ENCODE measurements at places on chromosomes 12 and 14.

- peak; percentile 56 for DNase-seq
These were observed 9.0 kb downstream of the ACTN1 start for GRCh38 chr14:68970038-68970612.

- no peak for DNase-seq
These were observed 4.3 kb downstream of the GAPDH start for GRCh38 chr12:6538420-6539313.

- DNase-seq: no peak
These were observed 31.7 kb downstream of the AACS start for GRCh38 chr12:125096894-125097293.

DNA sequence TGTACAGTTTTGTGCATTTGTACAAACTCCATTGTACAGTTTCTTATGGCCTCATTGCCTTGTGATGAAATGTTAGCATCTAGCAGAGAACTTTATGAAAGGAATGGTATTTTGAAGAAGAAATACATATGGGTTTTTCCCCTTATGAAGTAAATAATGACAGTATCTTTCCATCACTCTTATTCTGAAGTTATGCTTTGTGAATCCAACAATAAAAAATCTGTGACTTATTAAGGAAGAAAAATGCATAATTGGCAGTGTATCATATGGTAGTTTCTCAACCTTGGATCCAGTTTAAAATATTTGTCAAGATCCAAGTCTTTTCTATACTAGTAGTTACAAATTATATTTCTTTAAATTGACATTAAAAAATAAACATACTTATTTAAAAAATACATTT, 859.1 kb upstream of the FLRT2 start:
- DNase-seq: no peak

- peak; percentile 12 for DNase-seq
These were observed 43.4 kb upstream of the NR2C1 start for GRCh38 chr12:95116773-95117172.

DNA sequence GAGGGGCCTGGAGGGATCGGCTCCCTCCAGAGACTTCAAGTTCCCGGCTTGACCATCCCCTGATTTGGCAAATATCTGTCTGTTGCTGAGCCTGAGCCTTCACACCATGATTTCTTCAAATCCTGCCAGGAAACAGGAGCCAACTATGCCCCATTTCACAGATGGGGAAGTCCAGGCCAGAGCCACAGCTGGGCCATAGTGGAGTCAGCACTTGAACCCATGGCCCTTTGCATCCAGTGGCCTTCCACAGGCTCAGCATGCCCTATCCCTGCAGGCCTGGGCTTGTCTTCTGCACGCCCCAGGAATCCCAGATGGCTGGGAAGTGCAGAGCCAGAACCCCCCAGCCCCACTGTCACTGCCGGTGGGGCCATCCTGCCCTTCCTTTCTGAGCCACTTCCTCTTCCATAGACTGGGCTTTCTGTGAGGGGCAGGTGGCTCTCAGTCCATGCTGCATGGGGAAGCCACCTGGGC, 44.9 kb downstream of the CYP46A1 start:
- no peak for DNase-seq

DNA sequence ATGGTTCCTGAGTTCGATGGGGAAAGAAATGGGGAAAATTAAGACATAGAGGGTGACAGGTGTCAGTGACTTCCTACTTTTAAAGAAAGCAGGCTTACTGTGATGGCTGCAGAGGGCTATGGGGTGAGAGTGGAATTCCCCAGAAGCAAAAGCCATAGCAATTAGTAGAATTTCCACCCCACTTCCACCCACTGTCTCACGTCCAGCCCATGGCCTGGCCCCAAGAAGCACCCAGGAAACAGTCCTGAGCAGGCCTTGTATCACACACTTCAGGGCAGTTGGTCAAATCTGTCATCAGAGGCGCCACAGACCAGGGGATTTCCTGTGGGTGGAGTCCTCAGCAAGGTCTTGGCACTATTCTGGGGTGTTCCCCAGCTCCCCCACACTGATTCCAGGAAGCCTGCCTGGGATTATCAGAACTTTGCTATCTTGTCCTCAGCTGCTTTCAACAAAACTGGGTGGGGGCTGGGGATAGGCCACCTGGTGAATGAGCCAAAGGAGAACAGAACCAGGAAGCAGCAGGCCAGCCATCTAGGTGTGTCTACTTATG, 120.1 kb upstream of the CCND2 start:
- DNase-seq: peak; percentile 91

- no peak for DNase-seq
These were observed 11.2 kb upstream of the MAGOHB start for GRCh38 chr12:10624605-10625004.

DNA sequence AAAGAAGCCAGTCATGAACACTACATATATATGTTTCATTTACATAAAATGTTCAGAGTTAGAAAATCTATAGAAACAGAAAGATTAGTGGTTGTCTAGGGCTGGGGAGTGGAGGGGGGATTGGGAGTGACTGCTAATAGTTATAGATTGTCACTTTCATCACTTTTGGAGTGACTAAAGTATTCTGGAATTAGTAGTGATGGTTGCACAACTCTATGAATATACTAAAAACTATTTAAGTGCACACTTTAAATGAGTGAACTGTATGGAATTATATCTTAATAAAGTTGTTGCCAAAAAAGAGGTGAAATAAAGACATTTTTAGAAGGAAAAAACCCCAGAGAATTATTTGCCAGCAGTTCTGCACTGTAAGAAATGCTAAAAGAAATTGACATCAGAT, 9.5 kb downstream of the CATSPERB start:
- DNase-seq: no peak

DNA sequence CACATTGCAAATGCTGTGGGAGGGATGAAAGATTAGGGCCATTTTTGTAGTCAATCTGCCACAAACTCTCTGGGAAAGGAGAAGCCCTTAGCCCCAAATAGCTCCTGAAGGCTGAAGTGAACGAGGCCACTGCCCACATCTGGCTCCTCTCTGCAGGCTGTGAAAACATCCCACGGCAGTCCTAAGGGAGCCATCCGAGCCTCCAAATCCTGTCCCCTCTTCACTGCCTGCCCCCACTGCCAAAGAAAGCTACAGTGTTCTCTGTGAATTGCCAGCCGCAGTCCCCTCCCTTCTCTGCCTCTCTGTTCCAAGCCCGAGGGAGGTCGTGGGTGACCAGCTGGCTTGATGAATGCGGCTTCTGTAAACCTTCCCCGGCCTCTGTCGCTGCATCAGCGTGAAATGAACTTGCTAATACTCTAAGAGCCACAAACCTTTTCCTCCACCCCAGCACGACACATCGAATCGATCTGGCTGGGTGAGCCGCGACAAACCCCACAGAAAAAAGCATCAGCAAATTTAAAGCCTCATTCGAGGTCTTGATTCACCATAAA, 180.7 kb upstream of the NRXN3 start:
- DNase-seq: no peak

- DNase-seq: no peak
These were observed 95.9 kb downstream of the SETD3 start for GRCh38 chr14:99384450-99385417.

DNA sequence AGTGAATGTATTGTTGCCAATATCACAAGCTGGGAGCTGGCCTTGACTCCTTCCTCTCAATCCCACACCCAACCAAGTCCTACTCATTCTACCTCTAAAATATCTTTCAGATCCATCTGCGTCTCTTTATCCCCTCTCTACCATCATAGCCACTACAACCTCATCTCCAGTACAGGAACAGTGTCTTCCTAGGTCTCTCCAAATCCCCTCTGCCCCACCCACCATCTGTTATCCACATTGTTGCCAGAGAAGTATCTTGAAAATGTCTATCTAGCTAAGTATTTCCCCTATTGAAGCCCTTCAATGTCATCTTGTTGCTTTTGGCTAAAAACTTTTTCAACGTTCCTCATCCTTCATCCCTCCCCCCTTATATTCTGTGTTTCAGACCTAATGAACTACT, 244.7 kb downstream of the C12orf75 start:
- no peak for DNase-seq

DNA sequence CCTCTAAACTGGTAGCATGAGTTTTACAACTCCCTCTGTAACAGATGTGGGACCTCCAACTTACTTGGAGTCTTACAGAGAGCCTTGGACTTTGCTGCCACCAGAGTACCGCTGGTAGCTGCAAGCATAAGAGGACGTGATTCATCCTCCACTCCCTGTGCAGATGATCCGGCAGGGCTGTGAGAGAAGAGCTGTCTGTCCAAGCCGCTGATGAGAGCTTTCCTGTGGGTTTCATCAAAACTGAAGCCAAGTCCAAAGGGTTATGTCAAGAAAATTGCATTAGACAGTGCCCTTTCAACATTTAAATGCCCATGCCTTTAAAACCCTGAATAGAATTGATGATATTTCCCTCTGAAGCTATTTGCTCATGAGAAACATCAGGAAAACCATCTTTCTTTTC, 85.8 kb downstream of the LLPH start:
- DNase-seq: no peak

DNA sequence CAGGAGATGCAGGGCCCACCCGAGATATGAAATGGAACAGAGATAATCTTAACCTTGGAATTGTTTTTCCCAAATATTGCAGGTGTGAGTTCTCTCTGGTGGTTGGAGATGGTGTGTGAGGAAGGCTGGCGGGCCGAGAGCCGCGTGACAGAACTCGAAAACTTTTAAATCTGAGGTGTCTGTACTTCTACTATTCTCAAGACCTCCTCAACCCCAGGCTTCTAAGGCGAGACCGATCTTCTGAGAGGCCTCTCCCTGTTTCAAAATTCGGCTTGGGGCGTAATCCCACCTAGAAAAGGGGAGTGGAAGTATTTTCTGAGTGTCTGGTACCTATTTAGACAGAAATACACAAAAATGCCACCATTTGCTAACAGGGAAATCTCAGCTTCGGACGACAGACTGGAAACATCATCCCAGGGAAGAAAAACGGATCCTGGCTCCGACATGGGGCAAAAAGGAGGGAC, 611 bp downstream of the SARNP start:
- DNase-seq: no peak

DNA sequence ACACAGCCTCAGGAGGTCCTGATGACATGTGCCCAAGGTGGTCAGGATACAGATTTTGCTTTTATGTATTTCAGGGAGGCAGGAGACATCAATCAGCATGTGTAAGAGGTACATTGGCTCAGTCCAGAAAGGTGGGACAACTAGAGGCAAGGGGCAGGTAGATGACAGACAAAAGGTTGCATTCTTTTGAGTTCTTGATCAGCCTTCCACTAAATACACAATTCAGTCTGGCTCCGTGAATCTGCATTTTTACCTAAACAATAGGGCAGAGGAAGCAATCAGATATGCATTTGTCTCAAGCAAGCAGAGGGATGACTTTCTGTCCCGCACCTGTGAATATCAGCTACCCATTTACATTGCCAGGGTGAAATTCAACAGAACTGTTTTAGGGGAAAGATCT, 178.6 kb downstream of the KSR2 start:
- no peak for DNase-seq

GRCh38 chr12:52010692-52011601, 4.2 kb downstream of the TAMALIN start:
- no peak for DNase-seq

GRCh38 chr12:105983622-105984320, 155.0 kb downstream of the NUAK1 start:
- no peak for DNase-seq

GRCh38 chr14:22474730-22475351, 114.2 kb downstream of the DAD1 start:
- no peak for DNase-seq

DNA sequence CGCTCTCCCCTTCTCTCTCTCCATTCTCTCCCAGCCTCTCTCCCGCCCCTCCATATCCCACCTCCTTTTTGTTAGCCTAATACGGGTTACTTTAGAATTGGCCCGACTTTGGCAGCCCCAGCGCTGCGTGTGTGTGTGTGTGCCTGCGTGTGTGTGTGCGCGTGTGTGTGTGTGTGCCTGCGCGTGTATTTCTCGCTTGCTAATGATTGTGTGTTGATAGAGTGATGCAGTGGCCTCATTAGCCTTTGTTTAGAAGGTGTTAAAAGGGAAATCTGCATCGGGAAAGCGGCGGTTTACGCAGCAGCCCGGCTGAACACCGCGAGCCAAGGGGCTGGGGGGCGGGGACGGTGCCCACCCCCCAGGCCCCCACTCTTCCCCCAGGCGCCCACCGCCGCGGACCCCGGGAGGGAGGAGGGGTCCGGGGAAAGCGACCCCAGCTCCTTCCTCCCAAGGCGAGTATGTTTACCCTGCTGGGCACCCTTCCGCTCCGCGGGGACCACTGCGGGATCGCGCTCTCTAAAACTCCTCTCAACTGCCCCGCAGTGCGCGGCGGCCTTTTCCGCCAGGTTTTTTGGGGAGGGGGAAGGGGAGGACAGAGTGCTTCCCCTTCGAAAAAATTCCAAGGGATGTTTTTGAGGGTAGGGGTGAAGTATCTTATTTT, 6.8 kb upstream of the LHX5 start:
- no peak for DNase-seq

DNA sequence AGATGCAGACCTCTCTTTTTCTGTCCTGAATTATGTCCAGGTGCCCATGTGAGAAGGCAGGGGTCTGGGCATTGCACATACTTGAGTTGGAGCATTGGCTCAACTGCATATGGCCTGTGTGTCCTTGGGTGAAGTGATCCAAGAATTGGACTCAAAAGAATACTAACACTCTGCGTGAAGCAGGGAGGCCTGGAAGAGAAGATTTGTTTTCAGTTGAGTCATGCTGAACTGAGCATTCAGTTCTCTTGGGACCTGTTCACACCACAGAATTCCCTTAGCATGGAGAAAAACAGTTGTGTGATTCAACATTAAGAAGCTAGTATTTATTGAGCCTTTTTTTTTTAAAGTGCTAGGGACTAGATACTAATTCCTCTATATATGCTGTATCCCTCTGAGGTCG, 164.7 kb upstream of the TBX3 start:
- no peak for DNase-seq

DNA sequence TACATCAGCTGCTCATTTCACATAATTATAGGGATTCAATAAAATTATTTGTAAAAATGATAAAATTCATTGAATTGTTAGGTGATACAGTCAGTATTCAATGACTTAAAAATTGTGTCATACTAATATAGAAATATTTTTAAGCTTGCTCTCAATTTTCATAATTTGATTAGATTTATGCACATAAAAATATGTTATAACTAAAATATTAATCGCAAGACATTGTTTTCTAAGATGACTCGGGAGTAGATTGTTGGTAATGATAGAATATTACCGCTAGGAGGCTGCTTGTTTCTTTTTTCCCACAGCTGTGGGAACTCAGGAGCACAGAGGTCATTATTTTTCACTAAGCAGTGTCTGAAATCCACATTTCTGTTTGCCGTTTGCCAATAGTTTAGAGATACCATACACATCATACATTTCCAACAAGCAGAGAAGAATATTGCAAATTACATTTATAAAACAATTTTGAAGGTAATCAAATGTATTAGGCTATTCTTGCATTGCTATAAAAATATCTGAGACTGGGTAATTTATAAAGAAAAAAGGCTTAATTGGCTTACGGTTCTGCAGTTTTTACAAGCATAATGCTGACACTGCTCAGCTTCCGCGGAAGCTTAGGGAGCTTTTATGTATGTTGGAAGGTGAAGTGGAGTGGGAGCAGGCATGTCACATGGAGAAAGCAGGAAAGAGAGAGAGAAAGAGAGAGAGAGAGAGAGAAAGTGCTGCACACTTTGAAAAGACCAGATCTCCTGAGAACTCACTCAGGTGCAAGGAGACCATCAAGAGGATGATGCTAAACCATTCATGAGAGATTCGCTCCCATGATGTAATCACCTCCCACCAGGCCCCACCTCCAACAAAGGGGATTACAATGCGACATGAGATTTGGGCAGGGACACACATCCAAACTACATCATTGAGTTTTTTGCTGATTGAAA, 9.2 kb downstream of the CD69 start:
- DNase-seq: no peak

Measured in CD4-positive, alpha-beta T cell treated with Interleukin-15 for 4 hours (primary cell).